ENCODE measurements at places on chromosomes 7 and 10. TPM values are rescaled to one million over a fixed set of nuclear protein-coding genes. Genes with fewer than 3 reads are reported as not detected.

The CPXM2 gene
- not detected for total RNA-seq

DNA sequence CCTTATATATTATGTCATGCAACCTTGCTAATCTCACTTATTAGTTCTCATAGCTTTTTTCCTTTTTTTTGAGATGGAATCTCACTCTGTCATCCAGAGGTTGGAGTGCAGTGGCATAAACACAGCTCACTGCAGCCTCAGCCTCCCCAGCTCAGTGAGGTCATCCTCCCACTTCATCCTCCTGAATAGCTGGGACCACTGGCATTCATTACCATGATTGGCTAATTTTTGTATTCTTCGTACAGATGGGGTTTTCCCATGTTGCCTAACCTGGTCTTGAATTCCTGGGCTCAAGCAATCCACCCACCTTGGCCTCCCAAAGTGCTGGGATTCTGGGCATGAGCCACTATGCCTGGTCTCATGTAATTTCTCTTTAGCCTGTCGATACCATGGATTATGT lies 89.1 kb upstream of the TRIM24 start:
- no peaks in the 10 kb centered on the region for H3K4me1 ChIP-seq
- H3K4me3 ChIP-seq, result no peak overlapping the region
- H3K36me3 ChIP-seq, result no peaks in the 10 kb centered on the region
- peaks cover 2% of the 10 kb centered on the region for H3K27me3 ChIP-seq
- H3K27ac ChIP-seq, result no peak overlapping the region

The ZNF679 gene
- total RNA-seq, result not detected

The GET4 gene
- 19.3 TPM for total RNA-seq

The CACNB2 gene
- not detected for total RNA-seq

DNA sequence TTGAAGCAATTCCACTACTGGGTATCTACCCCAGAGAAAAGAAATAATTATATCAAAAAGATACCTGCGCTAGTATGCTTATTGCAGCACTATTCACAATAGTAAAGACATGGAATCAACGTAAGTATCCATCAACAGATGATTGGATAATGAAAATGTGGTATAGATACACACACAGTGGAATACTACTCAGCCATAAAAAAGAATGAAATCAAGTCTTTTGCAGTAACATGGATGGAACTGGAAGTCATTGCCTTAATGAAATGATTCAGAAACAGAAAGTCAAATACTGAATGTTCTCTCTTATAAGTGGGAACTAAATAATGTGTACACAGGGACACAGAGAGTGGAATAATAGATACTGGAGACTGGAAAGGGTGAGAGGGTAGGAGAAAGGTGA lies 7.4 kb upstream of the SLC35B4 start:
- no peak for DNase-seq
- H3K27ac ChIP-seq, result no peak overlapping the region
- no peaks in the 10 kb centered on the region for H3K27me3 ChIP-seq
- H3K36me3 ChIP-seq, result no peaks in the 10 kb centered on the region

DNA sequence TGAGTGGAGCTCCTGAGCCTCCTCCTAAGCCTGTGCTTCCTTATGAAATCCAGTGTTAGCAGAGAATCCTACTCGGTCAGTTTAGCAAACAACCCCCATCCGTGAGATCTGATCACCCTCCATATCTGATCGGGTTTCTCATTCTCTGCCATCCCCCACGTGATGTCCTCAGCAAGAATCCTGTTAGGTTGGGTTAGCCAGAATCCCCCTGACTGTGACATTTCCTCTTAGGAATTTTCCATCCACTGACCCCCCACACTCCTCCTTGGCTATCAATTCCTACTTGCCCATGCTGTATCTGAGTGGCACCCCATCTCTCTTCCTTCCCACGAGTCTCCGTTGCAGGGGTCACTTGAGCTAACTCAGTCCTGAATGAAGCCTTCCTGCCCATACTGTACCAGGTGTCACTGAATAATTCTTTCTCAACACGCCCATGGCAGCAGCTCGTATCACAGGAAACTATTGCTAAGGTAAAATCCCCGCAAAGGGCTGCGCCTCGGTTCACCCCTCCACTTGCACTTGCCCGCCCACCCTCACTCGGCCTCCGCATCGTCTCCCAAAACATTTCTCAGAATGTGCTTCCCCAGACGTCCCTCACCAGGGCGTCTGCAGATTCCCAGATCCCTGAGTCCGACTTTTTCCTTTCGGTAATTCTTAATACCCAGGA lies 44.1 kb downstream of the MYOF start:
- no peaks in the 10 kb centered on the region for H3K4me1 ChIP-seq
- H3K36me3 ChIP-seq, result no peaks in the 10 kb centered on the region
- no peaks in the 10 kb centered on the region for H3K27me3 ChIP-seq

DNA sequence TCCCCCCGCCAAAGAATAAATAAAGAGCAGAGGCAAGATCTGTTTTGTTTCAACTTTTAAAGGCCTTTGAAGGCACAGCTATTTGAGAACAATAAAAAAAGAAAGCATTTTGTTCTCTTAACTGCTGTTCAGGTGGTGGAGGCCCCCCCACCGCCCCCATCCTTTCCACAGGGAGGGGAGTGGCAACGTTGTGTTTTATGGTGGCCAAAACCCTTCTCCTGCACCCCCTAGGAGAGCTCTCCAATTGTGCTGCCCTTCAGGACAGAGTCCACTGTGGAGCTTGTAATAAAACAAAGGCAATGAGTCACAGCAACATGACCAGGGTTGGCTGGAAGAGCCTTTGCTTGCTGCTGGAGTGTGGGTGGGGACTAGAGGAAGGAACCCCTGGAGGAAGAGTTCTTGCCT lies 987.9 kb downstream of the KCNMA1 start:
- H3K27ac ChIP-seq, result no peak overlapping the region
- H3K4me3 ChIP-seq, result no peak overlapping the region
- no peak for DNase-seq
- no peaks in the 10 kb centered on the region for H3K36me3 ChIP-seq
- H3K27me3 ChIP-seq, result no peaks in the 10 kb centered on the region
- no peaks in the 10 kb centered on the region for H3K4me1 ChIP-seq

- H3K4me1 ChIP-seq, result no peaks in the 10 kb centered on the region
- H3K4me3 ChIP-seq, result no peak overlapping the region
- DNase-seq, result no peak
- no peak overlapping the region for H3K27ac ChIP-seq
- no peaks in the 10 kb centered on the region for H3K36me3 ChIP-seq
- peaks cover 3% of the 10 kb centered on the region for H3K27me3 ChIP-seq
Measured at GRCh38 chr10:85666102-85666501, 700.5 kb downstream of the GRID1 start.

The WNT8B gene
- total RNA-seq, result 0.96 TPM

The AOC1 gene
- not detected for total RNA-seq

The CHST15 gene
- 0.47 TPM for total RNA-seq

DNA sequence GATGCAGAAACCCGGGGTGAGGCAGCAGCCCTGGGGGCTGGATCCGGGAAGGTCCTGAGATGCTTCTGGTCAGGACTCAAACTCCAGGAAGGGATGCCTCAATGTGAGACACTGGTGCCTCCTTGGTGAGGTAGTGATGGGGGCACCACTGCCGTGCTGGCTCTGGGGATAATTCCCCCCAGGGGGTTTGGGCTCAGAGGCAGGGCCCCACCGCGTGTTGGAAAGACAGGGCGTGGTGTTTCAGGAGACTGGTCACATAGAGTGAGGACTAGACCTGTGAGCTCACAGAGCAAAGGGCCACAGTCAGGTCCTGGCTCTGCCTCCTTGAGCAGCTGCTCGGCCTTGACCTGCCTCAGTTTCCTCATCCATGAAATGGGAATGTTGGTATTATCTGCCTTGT lies 361.9 kb downstream of the GLRX3 start:
- no peaks in the 10 kb centered on the region for H3K36me3 ChIP-seq
- no peaks in the 10 kb centered on the region for H3K27me3 ChIP-seq
- H3K4me3 ChIP-seq, result no peak overlapping the region
- no peaks in the 10 kb centered on the region for H3K4me1 ChIP-seq

The JMJD1C gene
- total RNA-seq, result 56.6 TPM

GRCh38 chr10:49282879-49283341 lies 16.1 kb upstream of the C10orf71 start:
- DNase-seq, result no peak
- H3K36me3 ChIP-seq, result no peaks in the 10 kb centered on the region
- no peak overlapping the region for H3K27ac ChIP-seq

The TMEM270 gene
- not detected for total RNA-seq

DNA sequence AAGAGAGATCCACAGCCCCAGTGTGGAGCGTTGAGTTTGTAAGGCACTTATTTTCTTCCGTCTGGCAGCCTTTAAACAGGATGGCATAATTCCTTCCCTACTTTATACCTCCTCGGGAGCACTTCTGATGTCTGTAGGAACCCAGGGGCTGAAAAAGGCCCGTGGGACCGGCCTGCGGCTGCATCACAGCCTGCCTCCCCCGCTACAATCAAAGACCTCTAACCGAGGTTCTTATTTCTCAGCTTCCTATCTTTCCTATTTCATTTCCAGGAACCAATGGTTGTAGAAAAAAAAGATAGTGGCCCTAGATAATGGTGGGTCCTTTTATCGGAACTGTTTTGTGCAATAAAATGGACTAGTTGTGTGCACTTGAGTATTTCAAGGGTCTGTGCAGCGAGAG lies 4.1 kb upstream of the CTBP2 start:
- H3K36me3 ChIP-seq, result no peaks in the 10 kb centered on the region
- H3K4me3 ChIP-seq, result no peak overlapping the region
- no peak overlapping the region for H3K27ac ChIP-seq
- DNase-seq, result no peak
- H3K27me3 ChIP-seq, result peaks cover 8% of the 10 kb centered on the region
- no peaks in the 10 kb centered on the region for H3K4me1 ChIP-seq

DNA sequence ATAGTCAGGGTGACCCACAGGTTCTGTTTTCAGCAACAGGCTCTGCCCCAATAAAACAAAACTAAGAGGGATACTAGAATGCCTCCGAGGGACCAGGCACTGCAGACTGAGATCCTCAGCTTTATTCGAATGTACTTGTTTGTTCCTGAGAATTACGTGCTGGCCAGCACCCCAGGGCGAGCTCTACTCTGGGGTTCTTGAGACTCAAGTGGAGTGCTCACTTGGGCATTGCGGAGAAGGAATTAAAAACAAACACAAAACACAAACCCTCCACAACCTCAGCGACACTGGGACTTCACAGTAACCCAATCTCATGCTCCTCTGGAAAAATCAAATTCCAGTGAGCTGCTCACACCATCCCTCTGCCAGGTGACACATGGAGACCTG lies 250.7 kb downstream of the TNS3 start:
- H3K36me3 ChIP-seq, result no peaks in the 10 kb centered on the region
- DNase-seq, result no peak
- no peaks in the 10 kb centered on the region for H3K27me3 ChIP-seq
- H3K4me3 ChIP-seq, result no peak overlapping the region
- no peak overlapping the region for H3K27ac ChIP-seq
- H3K4me1 ChIP-seq, result no peaks in the 10 kb centered on the region

The H2BK1 gene
- not detected for total RNA-seq

DNA sequence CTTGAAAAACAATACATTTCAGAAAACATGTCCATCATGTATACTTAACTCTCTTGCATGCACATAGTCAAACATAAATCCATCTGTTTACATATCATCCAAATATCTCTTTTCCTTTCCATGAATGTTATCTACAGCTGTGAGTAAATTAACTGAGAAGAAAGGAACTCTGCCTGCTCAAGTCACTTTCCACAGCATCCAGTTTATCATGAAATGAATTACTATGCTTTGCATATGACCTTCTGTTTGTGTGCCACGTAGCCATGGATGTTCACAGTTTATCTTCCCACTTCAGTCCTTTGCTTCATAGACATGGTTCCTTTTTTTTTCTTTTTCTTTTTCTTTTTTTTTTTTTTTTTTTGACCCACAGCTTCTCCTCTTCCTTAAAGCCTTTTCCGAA lies 39.6 kb downstream of the BZW2 start:
- no peak overlapping the region for H3K4me3 ChIP-seq
- no peak for DNase-seq
- H3K27me3 ChIP-seq, result no peaks in the 10 kb centered on the region
- H3K4me1 ChIP-seq, result peaks cover 13% of the 10 kb centered on the region
- H3K36me3 ChIP-seq, result peaks cover 47% of the 10 kb centered on the region

Measured in activated naive CD4-positive, alpha-beta T cell treated with anti-CD3 and anti-CD28 coated beads for 36 hours (primary cell).